ENCODE measurements at places on chromosomes 2 and 18. TPM values are rescaled to one million over a fixed set of nuclear protein-coding genes. Genes with fewer than 3 reads are reported as not detected.

SERPINB13 gene
- total RNA-seq: not detected

GRCh38 chr2:222242532-222242931, 56.3 kb downstream of the PAX3 start:
- H3K27ac ChIP-seq: no peak overlapping the region
- DNase-seq: no peak
- peaks cover 83% of the 10 kb centered on the region for H3K27me3 ChIP-seq
- H3K4me1 ChIP-seq: peaks cover 13% of the 10 kb centered on the region
- no peak overlapping the region for H3K4me3 ChIP-seq

DNA sequence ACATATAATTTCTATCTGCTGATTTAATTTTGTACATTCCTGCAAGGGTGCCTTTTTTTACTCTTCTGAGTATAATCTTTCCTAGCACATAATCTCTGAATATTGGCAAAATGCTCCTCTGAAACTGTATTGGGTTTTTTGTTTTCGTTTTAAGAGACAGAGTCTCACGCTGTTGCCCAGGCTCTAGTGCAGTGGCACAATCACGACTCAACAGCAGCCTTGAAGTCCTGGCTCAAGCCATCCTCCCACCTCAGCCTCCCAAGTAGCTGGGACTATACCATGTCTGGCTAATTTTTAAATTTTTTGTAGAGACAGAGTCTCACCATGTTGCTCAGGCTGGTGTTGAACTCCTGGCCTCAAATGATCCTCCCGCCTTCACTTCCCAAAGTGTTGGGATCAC, 104.9 kb downstream of the SPTBN1 start:
- H3K36me3 ChIP-seq: no peaks in the 10 kb centered on the region
- peaks cover 31% of the 10 kb centered on the region for H3K4me1 ChIP-seq
- H3K4me3 ChIP-seq: peak overlapping the region; percentile 68
- no peak for DNase-seq
- no peaks in the 10 kb centered on the region for H3K27me3 ChIP-seq

DNA sequence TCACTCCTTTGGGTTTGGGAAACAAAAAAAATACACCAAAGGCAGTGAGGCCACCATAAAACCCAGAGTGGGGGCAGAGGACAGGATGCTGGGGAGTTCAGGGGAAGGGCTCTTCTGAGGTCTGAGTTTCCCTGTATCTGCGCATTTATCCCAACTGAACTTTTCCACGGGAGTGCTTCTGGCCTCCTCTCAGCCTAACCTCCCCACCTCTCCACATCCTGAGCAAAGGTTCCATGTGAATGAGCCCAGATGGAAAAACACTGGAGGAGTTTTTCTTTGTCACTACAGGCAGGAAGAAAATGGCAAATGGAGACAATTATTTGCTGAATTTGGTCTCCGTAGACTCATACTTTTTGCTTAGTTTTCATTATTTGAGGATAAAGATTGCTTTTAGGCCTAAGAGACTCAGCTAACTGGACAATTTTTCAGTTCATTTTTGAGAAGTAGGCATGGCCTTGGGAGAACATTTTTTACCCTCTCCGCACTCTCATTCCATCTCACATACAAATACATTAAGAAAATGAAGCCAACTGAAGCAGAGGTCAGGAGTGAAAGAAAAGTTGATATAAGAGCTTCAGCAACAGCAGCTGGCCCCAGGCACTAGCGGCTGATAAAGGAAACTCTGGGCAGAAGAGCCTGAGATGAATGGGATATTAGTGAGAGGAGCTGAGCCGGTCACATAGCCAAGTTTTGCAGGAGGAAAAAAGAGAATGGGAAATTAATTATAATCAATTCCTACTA, 82.6 kb upstream of the CYP1B1 start:
- no peak overlapping the region for H3K4me3 ChIP-seq
- no peaks in the 10 kb centered on the region for H3K36me3 ChIP-seq
- H3K27me3 ChIP-seq: no peaks in the 10 kb centered on the region
- peak overlapping the region; percentile 15 for H3K27ac ChIP-seq
- peaks cover 9% of the 10 kb centered on the region for H3K4me1 ChIP-seq

DNA sequence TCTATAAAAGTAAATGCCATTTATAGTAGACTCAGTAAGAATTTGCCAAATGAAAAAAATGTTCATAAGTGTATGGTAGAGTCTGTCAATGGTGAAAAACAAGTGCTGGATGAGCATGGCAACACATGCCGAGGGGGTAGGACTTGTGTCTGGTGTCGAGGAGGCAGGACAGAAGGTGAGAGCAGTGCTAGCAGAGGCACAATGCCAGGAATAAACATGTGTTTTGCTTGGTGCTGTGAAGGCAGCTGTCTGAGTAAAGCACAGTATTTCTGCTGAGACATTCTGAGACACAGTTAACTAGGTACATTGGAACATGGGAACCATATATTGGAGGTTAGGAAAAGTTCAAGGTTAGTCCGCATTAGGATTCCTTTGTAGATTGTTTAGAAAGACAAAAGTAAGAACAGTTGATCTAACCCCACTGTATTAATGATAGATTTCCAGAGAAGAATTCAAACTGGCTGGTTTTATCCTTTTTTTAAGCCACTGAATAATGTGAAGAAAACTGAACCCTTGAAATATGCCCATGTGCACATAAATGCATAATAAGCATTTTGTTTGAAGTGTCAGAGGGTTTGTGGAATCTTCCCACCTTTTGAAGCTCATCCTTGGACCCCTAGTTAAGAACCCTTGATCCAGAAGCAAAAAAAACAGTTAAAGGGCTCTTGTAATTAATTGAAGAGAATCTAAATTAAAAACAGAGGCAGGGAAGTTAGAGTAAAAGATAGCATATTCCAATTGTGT, 7.1 kb downstream of the RBM45 start:
- peaks cover 4% of the 10 kb centered on the region for H3K36me3 ChIP-seq
- H3K27ac ChIP-seq: no peak overlapping the region
- H3K27me3 ChIP-seq: no peaks in the 10 kb centered on the region
- no peaks in the 10 kb centered on the region for H3K4me1 ChIP-seq
- DNase-seq: no peak

GRCh38 chr2:203352604-203353255, 24.5 kb downstream of the ABI2 start:
- no peaks in the 10 kb centered on the region for H3K4me1 ChIP-seq
- H3K27ac ChIP-seq: no peak overlapping the region
- DNase-seq: peak; percentile 8

DNA sequence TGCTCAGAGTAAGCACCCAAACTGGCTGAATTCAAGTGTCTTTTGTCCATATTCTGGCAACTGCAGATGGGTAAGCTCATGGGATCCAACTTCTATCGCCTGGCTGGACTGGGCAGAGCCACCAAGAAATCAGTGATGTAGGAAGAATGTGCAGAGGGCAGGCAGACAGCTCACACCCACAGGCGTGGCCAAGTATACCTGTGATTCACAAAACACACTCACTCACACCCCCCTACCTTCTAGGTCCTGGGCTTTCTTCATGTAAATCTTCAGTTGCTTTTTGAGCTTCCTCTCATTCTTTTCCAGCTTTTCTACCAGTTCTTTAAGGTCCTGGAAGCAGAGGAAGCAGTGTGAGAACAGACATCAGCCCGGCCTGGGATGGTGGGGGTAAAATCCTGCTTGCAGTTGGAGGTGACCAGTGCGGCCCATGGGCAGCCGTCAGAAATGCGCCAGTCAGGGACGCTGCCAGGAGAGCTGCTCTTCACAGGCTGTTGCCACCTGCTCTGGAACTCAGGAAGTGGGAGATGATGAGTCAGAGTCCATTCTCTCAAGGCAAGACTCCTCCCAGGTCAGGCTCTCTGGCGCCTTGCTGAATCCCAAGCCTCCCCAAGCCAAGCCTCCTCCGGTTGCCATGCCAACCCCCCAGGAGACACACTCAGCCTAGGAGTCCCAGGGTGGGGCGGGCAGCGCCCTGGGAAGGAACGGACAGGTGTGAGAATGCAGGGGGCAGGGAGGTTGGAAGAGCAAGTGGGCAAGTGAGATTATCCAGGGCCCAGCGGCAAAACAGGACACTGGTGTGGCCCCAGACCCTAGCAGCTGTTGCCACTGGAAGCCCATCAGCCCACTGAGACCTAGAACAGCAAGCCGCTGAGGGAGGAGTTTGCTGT, 36.2 kb upstream of the ACAA2 start:
- peak overlapping the region; percentile 98 for H3K27ac ChIP-seq
- H3K4me1 ChIP-seq: peaks cover 13% of the 10 kb centered on the region

SLC1A4 gene
- 17.8 TPM for total RNA-seq

- no peak overlapping the region for H3K4me3 ChIP-seq
- H3K4me1 ChIP-seq: no peaks in the 10 kb centered on the region
- no peak for DNase-seq
- no peak overlapping the region for H3K27ac ChIP-seq
- no peaks in the 10 kb centered on the region for H3K27me3 ChIP-seq
Measured at GRCh38 chr2:77192811-77193289, 329.3 kb downstream of the LRRTM4 start.

CFC1B gene
- not detected for total RNA-seq

DNA sequence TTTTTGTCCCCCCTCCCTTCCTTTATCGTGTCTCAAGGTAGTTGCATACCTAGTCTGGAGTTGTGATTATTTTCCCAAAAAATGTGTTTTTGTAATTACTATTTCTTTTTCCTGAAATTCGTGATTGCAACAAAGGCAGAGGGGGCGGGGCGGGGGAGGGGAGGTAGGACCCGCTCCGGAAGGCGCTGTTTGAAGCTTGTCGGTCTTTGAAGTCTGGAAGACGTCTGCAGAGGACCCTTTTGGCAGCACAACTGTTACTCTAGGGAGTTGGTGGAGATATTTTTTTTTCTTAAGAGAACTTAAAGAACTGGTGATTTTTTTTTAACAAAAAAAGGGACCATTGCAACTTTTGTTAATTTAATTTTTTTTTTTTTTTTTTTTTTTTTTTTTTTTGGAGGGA, 2.1 kb downstream of the SOX11 start:
- no peaks in the 10 kb centered on the region for H3K36me3 ChIP-seq
- peak overlapping the region; percentile 73 for H3K4me3 ChIP-seq
- peak; percentile 44 for DNase-seq

REG3A gene
- total RNA-seq: 1.6 TPM

FTCDNL1 gene
- total RNA-seq: 2.2 TPM

GRCh38 chr18:10301831-10302483, 152.5 kb upstream of the APCDD1 start:
- H3K4me3 ChIP-seq: no peak overlapping the region
- no peak for DNase-seq
- H3K4me1 ChIP-seq: no peaks in the 10 kb centered on the region
- H3K27me3 ChIP-seq: no peaks in the 10 kb centered on the region

DNA sequence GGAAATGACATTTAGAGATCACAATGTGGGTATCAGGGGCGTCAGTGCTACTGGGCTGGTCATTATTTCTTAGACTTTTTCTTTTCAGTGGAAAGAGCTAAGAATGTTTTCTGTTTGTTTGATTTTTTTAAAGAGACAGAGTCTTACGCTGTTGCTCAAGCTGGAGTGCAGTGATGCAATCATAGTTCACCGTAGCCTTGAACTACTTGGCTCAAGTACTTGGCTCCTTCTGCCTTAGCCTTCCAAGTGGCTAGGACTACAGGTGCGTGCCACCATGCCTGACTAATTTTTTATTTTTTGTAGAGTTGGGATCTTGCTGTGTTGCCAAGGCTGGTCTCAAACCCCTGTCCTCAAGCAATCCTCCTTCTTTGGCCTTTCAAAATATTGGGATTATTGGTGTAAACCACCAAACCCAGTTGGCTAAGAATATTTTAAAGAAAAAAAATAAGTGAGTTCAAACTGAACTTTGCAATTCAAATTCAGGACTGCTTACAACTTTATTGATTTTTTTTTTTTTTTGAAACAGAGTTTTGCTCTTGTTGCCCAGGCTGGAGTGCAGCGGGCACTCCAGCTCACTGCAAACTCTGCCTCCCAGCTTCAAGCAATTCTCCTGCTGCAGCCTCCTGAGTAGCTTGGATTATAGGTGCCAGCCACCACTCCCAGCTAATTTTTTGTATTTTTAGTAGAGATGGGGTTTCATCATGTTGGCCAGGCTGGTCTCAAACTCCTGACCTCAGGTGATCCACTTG, 154.2 kb downstream of the MIB1 start:
- H3K4me3 ChIP-seq: no peak overlapping the region
- H3K27me3 ChIP-seq: no peaks in the 10 kb centered on the region
- H3K27ac ChIP-seq: no peak overlapping the region
- H3K4me1 ChIP-seq: no peaks in the 10 kb centered on the region
- DNase-seq: no peak
- H3K36me3 ChIP-seq: no peaks in the 10 kb centered on the region

IL1R1 gene
- total RNA-seq: 72.8 TPM

DNA sequence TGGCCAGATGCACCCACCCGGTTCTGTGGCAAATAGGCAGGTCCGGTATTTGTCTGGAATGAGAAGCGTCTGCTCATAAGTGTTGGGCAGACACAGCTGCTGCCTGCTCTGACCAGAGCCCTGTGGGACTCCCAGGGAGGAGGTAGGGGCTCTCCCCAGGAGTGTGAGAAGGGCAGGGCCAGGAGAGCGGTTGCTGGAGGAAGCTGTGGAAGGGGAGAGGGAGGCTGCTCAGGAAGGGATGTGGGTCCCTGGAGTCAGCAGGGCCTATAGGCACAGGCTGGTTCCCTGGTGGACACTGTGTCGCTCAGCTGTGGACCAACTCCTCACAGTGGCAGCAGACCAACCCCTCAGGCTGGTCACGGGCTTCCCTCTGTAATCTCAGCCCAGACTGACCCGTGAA, 109.2 kb downstream of the DYSF start:
- no peaks in the 10 kb centered on the region for H3K27me3 ChIP-seq
- no peak overlapping the region for H3K27ac ChIP-seq
- DNase-seq: no peak
- no peak overlapping the region for H3K4me3 ChIP-seq
